Immature natural killer cell (primary cell): ENCODE measurements at places on chromosomes 2 and 18. TPM values are rescaled to one million over a fixed set of nuclear protein-coding genes. Genes with fewer than 3 reads are reported as not detected.

DNA sequence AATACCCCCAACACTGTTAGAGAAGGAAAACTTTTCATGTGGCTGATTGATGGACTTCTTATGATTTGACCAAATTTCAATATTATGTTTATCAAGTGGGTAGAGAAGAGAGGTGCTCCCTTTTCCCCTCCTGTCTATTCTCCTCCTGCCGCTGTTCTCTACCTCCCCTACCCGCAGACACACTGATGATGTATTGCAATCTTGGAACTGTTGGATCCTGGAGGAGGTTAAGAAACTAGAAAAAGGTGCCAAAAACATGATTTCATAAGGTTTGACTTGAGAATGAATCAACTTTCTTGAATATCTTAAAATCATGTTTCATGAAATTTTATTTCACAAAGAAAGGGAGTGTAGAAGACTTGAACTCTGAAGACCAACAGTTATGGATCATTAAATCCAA is 125.8 kb downstream of the MEIS1 start:
- no peaks in the 10 kb centered on the region for H3K27me3 ChIP-seq
- H3K4me3 ChIP-seq, result no peak overlapping the region
- H3K27ac ChIP-seq, result no peak overlapping the region
- DNase-seq, result no peak

DNA sequence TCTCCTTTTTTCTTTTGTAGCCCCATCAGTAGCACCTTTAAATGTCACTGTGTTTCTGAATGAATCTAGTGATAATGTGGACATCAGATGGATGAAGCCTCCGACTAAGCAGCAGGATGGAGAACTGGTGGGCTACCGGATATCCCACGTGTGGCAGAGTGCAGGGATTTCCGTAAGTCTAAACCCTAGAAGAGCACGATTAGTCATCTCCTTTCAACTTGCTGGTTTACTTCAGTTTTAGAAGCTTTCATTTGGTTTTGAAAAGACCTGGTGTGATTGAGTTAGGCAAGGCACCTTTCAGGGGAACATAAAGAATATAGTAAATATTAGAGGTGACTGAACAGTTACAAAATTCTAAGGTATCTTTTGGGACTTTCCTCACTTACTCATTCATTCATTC is 72.2 kb upstream of the TMEM87B start:
- no peaks in the 10 kb centered on the region for H3K36me3 ChIP-seq
- H3K4me1 ChIP-seq, result no peaks in the 10 kb centered on the region
- no peak overlapping the region for H3K27ac ChIP-seq

- H3K36me3 ChIP-seq, result peaks cover 18% of the 10 kb centered on the region
- DNase-seq, result no peak
- H3K4me1 ChIP-seq, result no peaks in the 10 kb centered on the region
- H3K4me3 ChIP-seq, result no peak overlapping the region
These were observed 79.5 kb upstream of the RIOK3 start for GRCh38 chr18:23373570-23373969.

GRCh38 chr2:217652761-217653639 is 349.8 kb downstream of the TNS1 start:
- H3K36me3 ChIP-seq, result no peaks in the 10 kb centered on the region
- no peak overlapping the region for H3K27ac ChIP-seq
- no peak for DNase-seq
- no peaks in the 10 kb centered on the region for H3K4me1 ChIP-seq

DNA sequence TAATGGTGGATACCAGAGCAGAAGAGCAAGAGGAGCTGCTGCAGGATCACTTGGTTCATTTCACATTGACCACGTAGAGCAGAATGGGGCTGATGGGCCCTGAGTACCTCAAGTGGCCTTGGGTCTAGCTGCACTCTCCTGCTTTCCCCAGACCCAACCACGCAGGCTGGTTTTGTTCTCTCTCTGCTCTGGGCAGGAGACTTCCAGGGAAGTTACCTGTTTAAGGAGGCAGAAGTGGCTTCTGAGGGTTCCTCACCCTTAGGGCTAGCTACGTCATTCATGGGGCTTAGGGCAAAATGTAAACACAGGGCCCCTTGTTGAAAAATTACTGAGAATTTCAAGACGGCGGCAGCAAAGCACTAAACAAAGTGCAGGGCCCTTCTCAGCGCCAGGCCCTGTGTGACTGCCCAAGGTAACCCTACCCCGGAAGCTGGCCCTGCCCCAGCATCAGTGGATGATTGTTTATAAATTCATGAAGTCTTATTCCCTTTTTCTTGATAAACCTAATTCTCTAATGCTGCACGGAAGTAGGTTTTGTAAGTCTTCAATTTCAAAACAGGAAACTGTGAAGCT is 75.9 kb downstream of the TMEM182 start:
- H3K4me1 ChIP-seq, result no peaks in the 10 kb centered on the region
- no peak for DNase-seq
- no peaks in the 10 kb centered on the region for H3K36me3 ChIP-seq
- no peaks in the 10 kb centered on the region for H3K27me3 ChIP-seq

GRCh38 chr18:62975785-62976184 is 260.4 kb downstream of the PHLPP1 start:
- H3K27me3 ChIP-seq, result no peaks in the 10 kb centered on the region
- H3K27ac ChIP-seq, result no peak overlapping the region
- H3K4me3 ChIP-seq, result no peak overlapping the region
- peaks cover 5% of the 10 kb centered on the region for H3K36me3 ChIP-seq

DNA sequence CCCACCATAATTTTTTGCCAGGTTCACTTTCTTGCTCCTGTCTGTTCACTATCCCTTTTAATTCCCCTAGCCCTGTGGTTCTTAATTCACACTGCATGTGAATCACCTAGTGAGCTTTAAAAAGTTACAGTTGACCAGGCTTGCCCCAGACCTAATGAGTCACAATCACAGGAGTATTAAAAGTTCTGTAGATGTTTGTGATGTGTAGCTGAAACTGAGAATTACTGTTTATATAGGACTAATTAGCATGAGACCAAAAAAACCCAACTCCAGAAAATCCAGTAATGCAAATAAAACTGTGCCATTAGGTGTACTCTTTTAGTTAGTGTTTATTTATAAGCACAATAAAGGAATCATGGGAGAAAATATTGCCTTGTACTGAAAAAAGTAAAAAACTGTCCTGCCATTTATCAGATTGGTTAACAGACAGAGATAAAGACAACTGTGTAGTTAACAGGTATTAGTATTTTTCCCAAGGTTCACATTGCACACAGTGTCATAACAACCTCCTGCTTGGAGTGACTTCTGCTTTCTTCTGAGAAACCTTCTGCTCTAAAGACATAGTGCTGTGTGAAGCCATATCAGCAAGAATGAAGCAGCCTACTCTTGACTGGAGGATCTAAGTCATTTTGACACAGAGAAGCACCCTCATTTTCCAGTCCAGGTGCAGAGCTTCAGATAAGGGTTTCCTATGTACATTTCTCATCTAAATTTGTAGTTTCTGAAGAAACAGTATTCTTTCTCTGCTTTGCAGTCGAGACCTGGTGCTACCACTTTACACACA is 39.0 kb downstream of the VAPA start:
- H3K27me3 ChIP-seq, result no peaks in the 10 kb centered on the region
- no peak for DNase-seq
- H3K27ac ChIP-seq, result no peak overlapping the region
- H3K4me1 ChIP-seq, result peaks cover 25% of the 10 kb centered on the region
- H3K4me3 ChIP-seq, result no peak overlapping the region
- H3K36me3 ChIP-seq, result peaks cover 7% of the 10 kb centered on the region

DNA sequence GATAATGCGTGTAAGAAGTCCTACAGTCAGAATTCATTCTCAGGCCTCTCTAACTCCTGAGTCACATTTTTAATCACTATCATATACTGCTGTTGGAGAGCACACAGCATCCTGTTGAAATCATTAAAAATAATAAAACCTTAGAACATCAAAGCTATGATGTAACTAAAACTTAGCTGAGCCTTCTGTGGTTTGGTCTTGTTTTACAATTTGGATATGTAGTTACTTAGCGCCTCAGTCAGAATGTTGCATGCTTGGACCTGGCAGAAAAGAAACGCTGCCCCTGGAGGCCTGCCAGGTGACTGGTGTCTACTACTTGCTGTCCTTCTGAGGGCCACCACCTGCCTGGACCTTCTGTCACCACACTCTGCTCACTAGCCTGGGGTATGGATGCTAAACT is 261.1 kb upstream of the RASGRP3 start:
- H3K4me1 ChIP-seq, result peaks cover 7% of the 10 kb centered on the region
- H3K27ac ChIP-seq, result no peak overlapping the region
- no peaks in the 10 kb centered on the region for H3K27me3 ChIP-seq
- no peak overlapping the region for H3K4me3 ChIP-seq
- no peak for DNase-seq
- no peaks in the 10 kb centered on the region for H3K36me3 ChIP-seq

GRCh38 chr2:4098137-4098536 is 394.8 kb downstream of the DCDC2C start:
- no peaks in the 10 kb centered on the region for H3K4me1 ChIP-seq
- H3K27me3 ChIP-seq, result no peaks in the 10 kb centered on the region
- H3K27ac ChIP-seq, result no peak overlapping the region
- H3K36me3 ChIP-seq, result no peaks in the 10 kb centered on the region
- H3K4me3 ChIP-seq, result no peak overlapping the region
- DNase-seq, result no peak

DNA sequence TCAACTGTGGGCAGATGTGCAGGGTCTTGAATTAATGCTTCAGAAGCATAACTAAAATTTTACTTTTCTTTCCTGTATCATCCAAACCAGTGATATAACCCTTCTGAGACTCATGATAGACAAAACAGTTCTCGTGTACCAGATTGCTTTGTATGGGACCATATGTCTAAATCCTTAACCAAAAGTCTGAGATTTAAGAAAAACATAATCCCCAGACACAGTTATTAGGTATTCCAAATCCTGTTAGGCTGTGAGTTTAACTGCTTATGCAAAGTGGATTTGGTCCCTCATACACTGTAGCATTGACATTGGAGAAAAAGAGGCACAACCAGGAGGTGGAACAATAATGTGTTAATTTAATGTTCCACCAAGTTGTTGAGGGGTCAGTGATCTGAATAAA is 235.0 kb downstream of the PMAIP1 start:
- DNase-seq, result no peak
- H3K36me3 ChIP-seq, result no peaks in the 10 kb centered on the region
- no peak overlapping the region for H3K4me3 ChIP-seq
- H3K27ac ChIP-seq, result no peak overlapping the region

DNA sequence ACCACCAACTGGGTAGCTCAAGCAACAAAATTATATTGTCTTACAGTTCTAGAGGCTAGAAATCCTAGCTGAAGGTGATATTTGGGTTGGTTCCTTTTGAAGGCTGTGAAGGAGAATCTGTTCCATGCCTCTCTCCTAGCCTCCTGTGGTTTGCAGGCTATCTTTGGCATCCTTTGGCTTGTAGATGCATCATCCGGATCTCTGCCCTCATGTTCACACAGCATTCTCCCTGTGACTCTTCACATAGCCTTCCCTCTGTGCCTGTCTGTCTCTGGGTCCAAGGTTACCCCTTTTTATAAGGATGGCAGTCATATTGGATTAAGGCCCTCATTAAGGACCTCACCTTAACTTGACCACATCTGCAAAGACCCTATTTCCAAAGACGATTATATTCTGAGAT is 78.6 kb upstream of the MAP3K20 start:
- no peak overlapping the region for H3K27ac ChIP-seq
- no peaks in the 10 kb centered on the region for H3K36me3 ChIP-seq
- no peaks in the 10 kb centered on the region for H3K4me1 ChIP-seq
- peaks cover 5% of the 10 kb centered on the region for H3K27me3 ChIP-seq
- H3K4me3 ChIP-seq, result no peak overlapping the region

- H3K4me1 ChIP-seq, result peaks cover 13% of the 10 kb centered on the region
- H3K36me3 ChIP-seq, result no peaks in the 10 kb centered on the region
- H3K27ac ChIP-seq, result no peak overlapping the region
- no peaks in the 10 kb centered on the region for H3K27me3 ChIP-seq
These were observed 45.0 kb downstream of the ROCK2 start for GRCh38 chr2:11299439-11299838.

- peaks cover 5% of the 10 kb centered on the region for H3K36me3 ChIP-seq
- peak overlapping the region; percentile 87 for H3K27ac ChIP-seq
- DNase-seq, result no peak
- peak overlapping the region; percentile 97 for H3K4me3 ChIP-seq
- peaks cover 4% of the 10 kb centered on the region for H3K27me3 ChIP-seq
These were observed 854 bp downstream of the GPR155 start for GRCh38 chr2:174485788-174486562.

DNA sequence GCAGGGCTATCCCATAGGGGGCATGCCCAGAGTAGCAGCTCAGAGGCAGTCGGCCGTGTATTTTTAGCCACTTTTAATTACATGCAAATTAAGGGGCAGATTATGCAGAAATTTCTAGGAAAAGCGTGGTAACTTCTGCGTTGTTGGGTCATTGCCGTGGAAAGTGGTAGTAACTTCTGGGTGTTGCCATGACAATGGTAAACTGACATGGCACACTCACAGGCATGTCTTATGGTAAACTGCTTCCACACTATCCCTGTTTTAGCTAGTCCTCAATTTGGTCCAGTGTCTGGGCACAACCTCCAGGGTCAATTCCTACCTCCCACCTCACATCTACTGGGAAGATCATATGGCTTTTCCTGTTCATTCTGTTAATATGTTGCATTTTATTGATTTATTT is 428.9 kb upstream of the FANCL start:
- H3K27me3 ChIP-seq, result no peaks in the 10 kb centered on the region
- no peaks in the 10 kb centered on the region for H3K36me3 ChIP-seq
- no peak overlapping the region for H3K4me3 ChIP-seq
- no peak overlapping the region for H3K27ac ChIP-seq
- H3K4me1 ChIP-seq, result no peaks in the 10 kb centered on the region

DNA sequence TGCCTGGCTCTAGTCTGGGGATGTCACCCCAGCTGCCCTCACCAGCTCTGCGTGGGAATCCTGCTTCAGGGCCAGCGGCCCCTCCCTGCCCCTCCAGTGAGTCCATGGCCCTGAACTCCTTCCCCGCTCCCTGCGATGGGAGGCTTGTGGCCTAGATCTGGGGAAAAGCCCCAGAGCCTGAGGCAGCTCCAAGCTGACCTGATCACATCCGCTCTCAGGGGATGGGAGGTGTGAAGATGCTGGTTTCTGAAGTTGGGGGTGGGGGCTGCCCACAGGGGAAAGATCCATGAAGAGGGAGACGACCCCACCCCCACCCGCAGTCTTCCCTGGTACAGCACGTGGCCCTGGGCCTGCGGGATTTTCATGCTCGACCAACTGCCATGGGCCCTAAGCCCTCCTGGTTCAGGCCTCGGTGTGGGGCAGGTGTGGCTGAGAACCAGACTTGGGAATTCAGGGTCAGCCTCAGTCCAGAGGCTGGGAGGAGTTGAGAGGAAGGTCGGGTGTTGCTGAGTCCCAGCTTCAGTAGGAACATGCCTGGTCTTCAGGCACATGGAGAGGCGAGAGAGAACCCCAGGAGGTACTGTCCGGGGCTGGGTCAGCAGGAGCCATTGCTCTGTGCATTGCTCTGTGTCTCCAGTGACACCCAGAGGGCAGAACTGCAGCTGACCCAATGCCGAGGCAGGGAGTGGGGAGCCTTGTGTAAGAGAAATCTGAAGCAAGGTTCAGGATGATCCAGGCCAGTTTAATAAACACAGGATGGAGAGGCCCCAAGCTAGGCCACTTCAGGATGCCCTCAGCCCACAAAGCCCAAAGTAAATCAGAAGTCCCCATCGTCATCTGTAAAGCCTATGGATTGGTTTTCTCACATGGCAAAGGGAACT is 115.1 kb downstream of the CAPN13 start:
- H3K36me3 ChIP-seq, result no peaks in the 10 kb centered on the region
- no peak overlapping the region for H3K4me3 ChIP-seq
- H3K4me1 ChIP-seq, result no peaks in the 10 kb centered on the region
- DNase-seq, result no peak
- H3K27me3 ChIP-seq, result no peaks in the 10 kb centered on the region

NYAP2 gene
- not detected for polyA plus RNA-seq

EIF2AK3 gene
- 3.5 TPM for polyA plus RNA-seq

QPCT gene
- 0.91 TPM for polyA plus RNA-seq

DYNAP gene
- polyA plus RNA-seq, result not detected

MARCHF4 gene
- 0.19 TPM for polyA plus RNA-seq

SLC5A7 gene
- polyA plus RNA-seq, result not detected

ATOH8 gene
- polyA plus RNA-seq, result not detected

UGP2 gene
- polyA plus RNA-seq, result 263 TPM

ACMSD gene
- not detected for polyA plus RNA-seq
